ENCODE measurements at places on chromosomes 12 and 14.

DNA sequence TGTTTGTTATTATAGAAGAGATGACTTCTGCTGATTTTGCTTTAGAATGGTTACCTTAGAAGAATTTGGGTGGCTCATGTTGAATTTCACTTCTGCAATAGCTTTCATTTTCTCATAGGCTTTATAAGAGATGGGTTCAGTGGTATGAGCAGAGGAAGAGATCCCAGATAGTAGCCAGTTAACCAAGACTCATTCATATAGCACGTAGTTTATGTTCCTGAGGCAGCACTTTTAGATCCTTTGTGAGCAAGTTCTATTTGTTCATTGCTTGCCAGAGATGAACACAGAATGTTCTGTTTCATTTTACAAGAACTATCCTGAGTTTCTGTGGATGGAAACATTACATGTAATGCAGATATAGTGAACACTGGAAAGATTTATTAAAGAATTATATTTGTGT, 32.2 kb downstream of the RAB21 start:
- DNase-seq: no peak

GRCh38 chr14:20515846-20516245, 10.5 kb downstream of the RNASE10 start:
- DNase-seq: no peak

GRCh38 chr12:6917491-6918231, 3.3 kb downstream of the ENO2 start:
- peak; percentile 62 for DNase-seq

DNA sequence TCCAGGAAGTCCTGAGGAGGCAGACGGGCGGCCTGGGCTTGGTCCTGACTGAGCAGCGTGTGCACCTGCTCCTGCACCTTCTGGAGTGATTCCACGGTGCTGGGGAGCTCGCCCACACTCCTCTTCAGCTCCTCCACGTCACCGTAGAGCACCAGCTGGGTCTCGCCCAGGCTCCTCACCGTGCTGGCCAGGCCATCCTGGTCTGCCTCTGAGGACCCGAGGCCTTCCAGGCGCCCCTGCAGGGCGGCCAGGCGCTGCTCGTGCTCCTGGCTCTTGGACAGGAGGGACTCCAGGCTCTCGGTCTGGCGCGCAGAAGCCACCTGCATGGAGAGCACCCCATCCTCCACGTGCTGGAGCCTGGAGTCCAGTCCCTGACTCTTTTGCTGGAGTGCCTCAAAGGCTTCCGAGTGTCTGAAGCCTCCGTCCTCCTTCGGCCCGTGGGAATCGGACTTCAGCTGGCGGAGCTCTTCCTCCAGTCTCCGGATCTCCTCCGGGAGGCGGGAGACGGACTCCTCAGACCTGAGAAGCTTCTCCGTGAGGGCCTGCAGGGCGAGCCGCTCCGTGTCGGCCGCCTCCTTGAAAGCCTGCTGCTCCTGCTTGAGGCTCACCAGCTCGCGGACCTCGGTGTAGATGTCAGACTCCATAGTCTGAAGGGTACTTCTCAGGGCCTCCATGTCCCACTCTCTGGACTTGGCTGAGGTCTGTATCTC, 8.4 kb downstream of the CKAP4 start:
- DNase-seq: no peak

GRCh38 chr12:13536219-13536910, 339.8 kb downstream of the EMP1 start:
- DNase-seq: no peak

GRCh38 chr14:37411079-37411735, 183.8 kb downstream of the FOXA1 start:
- DNase-seq: no peak

GRCh38 chr14:63492391-63492790, 50.8 kb downstream of the PPP2R5E start:
- DNase-seq: peak; percentile 87

GRCh38 chr14:23299211-23299957, 3.3 kb downstream of the PPP1R3E start:
- DNase-seq: peak; percentile 48

- DNase-seq: no peak
Measured at GRCh38 chr14:65631040-65631439, 218.5 kb downstream of the FUT8 start.

DNA sequence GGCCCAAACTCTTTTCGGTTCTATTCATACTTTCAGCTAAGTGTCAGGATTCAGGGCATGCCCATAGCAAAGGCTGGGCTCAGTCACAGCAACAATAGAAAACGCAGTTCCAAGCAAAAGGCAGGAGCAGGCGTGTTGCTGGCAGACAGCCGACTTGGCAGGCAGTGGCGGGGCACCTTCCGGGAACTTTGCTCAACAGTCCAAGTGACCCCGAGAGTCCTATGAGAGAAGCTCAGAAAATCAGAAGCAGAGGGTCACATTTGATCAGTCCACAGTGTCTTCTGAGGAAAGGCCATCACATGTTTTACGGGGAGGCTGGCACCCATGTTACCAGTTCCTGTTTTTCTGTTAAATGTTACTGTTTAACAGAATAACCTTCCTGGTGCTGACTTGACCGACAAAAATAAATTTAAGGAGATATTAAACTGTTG, 115.0 kb downstream of the DACT1 start:
- DNase-seq: no peak

GRCh38 chr14:35201066-35201465, 78.7 kb downstream of the PRORP start:
- DNase-seq: no peak

GRCh38 chr12:54958048-54958658, 26.4 kb downstream of the TESPA1 start:
- peak; percentile 63 for DNase-seq

- no peak for DNase-seq
Measured at GRCh38 chr12:57627501-57628279, 5.3 kb downstream of the B4GALNT1 start.

GRCh38 chr12:49798934-49799333, 29.3 kb downstream of the NCKAP5L start:
- DNase-seq: no peak

DNA sequence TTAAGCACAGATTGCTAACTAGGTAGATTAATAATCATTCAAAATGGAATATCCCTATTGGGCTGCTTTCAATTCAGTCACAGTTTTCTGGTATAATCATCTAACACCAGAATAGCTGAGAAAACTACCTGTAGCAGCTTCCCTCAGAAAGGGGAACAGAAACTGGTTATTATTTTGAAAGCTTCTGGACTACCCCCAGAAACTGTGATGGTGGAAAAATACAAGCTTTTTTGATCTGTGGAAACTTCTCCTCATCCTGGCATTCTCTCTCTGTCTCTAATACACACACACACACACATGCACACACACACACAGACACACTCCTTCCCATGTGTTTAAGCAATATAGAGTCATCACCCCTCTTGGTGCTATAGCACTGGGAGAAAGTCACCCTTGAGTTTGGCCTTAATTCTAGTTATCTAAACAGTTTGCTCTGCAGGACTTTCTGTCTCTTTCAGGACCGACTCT, 251.5 kb upstream of the LMO3 start:
- DNase-seq: no peak

GRCh38 chr12:113640837-113641236, 169.2 kb upstream of the LHX5 start:
- DNase-seq: no peak

DNA sequence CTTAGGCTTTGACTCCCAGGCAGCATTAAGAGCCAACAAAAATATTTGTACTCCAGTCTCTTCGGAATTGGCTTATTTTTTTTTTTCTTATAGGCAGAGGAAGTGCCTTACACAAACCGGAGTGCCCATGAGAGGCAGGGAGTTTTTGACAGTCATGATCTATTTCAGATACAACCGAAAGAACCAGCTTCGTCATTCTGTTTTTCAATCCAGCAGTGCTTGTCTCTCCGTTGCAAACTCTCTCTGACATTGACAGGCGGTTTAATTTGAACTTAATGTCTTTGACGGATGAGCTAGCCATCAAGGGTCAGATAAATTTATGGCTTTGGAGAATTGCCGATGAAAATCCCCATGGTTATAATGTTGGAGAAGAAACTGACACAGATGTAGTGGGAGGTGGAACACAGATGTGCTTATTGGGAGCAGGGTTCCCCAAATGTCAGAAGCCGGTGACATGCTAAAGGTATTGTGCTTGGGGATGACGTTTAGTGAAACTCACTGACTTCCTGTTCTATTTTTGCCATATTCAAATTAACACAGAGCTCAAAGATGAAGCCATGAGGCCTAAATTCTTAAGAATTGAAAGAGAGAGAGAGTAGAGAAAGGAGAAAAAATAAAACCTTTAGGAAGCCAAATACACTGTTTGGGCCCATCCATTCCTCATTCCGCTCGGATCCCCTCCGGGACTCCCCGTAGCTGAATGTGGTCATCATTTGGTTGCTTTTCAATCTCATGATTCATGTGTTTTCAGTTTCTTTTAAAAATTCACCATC, 59.7 kb downstream of the PLXNC1 start:
- peak; percentile 65 for DNase-seq

DNA sequence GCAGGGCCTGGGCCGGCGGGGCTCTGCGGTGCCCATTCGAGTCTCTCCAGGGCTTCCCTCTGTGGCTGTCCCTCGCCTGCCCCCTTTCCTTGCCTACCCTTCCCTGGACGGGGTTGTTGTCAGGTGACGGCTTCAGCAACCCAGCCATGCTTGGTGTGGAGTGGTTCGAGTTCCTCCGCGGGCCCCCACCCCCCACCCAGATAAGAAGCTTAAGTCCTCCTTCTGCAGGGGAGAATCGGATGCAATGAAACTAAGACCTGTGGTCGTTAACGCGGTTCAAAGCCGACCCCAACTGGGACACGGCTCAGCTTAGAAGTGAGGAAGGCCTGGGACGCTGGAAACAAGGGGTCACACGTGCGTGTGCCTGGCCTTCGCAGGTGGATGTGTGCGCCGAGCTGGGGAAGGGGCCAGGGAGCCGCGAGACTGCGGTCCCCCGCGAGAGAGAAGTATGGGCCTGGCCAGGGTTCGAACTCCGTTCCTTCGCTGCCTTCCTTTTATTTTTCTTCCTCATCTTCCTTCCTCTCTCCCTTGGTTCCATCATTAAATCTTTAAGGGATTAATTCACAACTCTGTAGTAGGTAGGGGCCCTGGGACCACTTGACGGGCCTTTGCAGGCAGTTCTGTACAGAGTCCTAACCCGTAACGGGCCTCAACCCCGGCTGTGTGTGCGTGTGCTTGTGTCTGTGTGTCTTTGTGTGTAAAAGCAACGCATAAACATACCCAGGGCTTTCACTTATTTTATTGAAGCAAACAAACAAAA, 3.5 kb downstream of the TTC6 start:
- no peak for DNase-seq

DNA sequence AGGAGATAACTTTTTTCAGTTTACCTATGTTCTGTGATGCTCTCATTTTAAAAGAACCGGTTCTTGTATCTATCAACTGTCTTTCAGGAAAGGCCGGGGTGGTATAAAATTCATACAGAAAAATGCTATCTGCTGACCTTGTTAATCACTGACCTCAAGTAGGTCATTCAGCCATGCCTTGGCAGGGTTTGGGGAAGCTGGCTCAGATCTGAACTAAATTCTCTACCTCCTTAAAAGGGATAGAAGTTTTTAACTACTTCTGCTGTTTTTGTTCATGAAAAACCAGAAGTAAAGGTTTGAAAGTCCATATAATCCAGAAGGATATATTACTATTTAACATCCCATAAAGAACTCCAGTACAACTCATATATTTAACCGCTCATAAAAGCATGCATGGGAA, 10.1 kb downstream of the MYRFL start:
- no peak for DNase-seq

GRCh38 chr12:25741917-25742316, 188.8 kb upstream of the LMNTD1 start:
- no peak for DNase-seq

- no peak for DNase-seq
Measured at GRCh38 chr12:66669541-66669940, 9.3 kb downstream of the GRIP1 start.

DNA sequence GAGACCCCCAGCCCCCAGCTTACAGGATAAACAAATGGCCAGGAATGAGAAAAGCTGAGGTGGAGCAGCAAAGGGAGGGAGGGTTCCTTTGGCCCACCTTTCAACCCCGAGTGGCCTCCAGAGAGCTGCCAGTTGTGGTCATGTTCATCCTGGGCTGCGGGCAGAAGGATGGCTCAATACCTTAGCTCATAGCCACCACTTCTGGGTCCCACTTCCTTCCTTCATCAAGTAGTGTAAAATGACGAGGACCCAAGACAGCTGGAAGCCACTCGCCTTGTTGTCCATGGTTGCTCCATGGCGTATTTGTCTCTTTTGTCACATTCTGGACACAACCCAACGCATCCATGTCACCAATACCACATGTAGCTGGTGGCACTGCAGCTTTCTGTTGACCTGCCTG, 24.2 kb downstream of the CRACR2A start:
- DNase-seq: no peak

All from fibroblast of skin of back (primary cell).